ENCODE measurements at places on chromosomes 12 and 14. TPM values are rescaled to one million over a fixed set of nuclear protein-coding genes. Genes with fewer than 3 reads are reported as not detected.
A peak's percentile ranks its signal among the peaks of the same experiment; 100 is the strongest.

Gene ANKRD33
- total RNA-seq = not detected

DNA sequence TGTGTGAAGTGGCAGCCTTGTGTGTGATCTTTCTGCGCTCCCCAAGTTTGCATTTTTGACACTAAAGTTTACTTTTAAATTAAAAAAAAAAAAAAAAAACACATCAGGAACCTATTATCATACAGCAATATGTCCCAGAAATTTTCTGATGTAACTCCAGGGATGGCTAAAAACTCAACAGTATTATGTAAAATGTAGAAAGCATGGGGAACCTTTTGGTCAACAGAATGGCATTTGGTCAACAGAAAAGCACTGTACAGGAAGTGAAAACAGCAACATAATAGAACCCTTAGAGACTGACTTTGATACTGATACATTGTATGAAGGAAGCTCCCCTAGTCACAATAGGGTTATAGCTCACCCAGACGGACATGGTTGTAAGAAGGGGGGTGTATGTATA lies 224.3 kb downstream of the ITPR2 start:
- DNase-seq = no peak

DNA sequence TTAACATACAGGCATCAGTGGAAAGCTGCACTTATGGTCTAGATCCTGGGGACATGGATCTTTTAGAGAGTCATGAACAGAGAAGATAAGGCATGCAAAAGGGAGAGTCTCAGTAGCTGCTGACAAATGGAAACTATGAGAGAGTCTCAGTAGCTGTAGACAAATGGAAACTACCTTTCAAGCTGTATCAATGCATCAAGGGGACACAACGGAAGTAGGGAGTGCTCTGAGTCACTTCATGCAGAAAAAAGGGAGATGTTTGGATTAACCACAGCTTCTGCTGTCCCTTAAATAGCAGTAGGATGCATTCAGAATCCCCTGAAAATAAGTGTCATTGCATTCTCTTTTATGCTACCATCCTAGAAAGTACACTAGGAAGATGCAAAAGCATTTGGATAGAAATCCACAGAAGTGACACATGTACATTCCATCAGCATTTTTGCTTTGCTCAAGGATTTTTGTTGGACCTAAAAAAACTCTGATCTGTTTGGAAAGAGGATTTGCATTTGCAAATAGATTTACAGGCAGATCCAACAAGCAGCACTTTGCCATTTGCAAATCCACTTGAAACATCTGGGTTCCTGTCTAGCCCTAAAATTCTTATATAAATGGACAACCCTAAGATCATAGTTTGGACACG lies 227.5 kb upstream of the LMO3 start:
- DNase-seq = no peak

GRCh38 chr14:29814156-29815015 lies 113.3 kb downstream of the PRKD1 start:
- DNase-seq = no peak

- no peak for DNase-seq
These were observed 248.5 kb upstream of the PDE3A start for GRCh38 chr12:20119596-20120402.

DNA sequence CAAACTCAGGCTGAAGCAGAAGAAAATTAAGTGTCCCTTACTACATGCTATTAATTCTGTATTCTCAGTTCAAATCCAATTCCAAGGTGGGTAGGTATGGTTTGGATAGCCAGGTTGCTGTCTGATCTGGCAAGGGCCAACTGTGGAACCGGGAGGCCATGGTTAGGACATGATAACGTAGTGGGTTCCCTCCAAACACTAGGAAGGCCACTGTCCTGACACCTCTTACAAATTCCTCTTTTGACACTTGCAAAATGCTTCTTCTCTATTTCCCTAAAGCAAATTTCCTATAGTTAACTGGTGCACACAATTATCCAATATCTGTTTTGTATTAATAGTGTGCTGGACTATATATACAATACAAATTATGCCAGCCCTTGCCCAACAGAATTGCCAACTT lies 70.8 kb downstream of the RNF34 start:
- DNase-seq = no peak

Gene IFNG
- total RNA-seq = not detected

Gene KRT79
- 1.1 TPM for total RNA-seq

DNA sequence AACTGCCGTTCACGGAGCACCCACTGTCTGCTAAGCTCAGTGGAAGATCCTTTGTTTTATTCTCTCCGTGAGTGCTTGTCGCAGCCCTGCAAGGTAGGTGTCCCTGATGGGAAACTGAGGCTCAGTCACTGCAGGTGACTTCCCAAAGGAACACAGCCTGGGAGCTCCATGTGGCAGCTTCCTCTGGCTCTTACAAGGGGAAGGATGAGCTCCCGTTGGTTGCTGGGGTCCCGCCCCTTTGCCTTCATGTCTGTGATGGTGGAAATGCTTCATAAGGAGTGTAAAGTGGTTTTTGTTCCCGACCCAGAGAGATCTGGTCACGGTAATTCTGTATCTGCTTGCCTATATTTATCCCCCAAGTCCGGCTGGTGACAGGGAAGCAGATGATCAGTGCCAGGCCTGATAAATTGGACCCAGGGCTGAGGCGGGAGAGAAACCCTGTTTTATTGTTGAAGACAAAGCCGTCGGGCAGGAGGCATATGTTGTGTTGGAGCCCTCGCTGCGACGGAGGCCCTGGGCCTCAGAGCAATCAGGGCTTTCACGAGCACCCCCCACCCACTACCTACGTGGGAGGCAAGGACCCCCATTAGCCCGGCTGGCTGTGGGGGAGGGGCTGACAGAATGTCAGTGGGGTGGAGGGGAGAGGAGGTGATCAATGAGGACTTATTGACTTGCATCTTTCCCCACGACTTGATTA lies 91.9 kb downstream of the KIF26A start:
- no peak for DNase-seq

DNA sequence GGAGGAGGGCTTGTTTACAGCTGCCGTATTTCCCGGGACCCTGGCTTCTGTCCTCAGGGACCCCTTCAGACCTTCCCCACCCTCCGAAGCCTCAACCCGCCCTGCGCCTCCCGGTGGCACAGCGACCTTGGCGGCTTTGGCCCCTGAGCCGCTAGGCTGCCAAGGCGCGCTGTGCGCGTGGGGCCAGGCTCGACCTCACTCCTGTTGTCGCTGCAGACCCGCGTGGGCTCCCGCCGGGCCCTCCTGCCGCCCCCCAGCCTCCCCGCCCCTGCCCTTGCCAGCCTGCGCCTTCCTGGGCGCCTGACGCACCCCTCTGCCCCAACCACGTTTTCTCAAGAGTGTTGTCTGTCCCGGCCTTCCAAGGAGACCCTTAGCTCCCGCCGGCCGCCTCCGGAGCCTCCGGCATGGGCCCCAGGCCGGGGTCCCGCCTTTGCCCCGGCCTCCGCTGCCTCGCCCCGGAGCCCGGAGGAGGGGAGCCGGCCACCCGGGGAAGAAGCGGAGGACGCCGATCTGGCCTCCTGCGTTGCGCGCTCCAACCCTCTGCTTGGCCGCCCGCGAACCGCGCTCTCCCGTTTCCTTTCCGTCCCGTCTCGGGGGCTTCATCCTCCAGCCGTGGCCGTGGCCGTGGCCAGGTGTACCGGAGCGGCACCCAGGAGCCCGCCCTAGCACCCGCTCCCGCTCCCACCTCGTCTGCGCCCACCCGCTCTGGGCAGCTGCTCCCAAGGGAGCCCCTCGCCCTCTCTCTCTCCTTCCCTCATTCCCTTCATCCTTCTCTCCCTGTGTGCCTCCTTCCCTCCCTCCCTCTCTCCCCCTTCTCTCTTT lies 19.9 kb downstream of the PPP2R5C start:
- DNase-seq = peak; percentile 12

GRCh38 chr12:92304371-92305055 lies 158.9 kb upstream of the BTG1 start:
- no peak for DNase-seq

DNA sequence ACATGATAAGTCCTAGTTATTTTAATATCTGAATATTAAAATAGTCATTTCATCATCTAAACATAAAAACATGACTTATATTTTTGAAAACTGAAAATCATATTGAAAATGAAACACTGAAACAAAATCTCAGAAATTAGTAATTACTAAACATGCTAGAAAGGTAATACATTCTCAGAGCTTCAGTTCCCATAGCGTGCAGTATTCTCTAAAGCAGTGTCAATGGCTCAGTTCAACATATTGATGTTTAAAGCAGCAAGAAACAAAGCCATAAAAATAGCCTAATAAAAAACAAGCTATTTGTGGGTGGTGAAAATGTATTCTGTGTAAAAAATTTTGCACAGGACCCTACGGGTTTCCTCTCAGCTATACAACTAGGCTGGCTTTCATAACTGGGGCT lies 1337.4 kb downstream of the FSCB start:
- DNase-seq = no peak

GRCh38 chr12:103677341-103677740 lies 90.3 kb downstream of the STAB2 start:
- DNase-seq = no peak

DNA sequence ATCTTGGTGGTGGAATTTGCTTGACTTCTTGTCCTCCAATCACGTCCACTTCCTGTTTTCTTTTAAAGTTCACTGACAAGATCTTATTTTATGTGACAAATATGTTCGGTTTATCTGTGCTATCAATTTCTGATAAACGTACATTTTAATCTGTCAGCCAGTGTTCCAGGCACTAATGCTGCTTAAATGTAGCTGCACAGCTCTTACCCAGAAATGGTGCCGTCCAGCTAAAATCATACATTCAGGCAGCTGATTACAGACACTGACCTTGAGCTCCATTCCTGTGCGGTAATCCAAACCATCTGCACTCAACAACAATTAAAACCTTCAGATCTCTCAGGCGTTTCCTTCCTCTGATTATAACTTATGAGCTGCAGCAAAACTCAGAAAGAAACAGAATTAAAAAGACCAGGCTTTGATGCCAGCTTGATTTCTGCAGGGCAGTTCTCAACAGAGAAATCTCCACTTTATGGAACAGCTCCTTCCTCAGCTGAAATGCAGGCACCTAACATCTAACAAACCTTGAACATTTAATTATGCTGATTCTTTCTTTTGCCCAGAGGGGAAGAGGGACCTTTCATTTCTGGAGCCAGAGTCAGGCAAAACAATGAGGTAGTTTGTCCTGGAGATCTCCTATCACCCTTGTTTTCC lies 26.4 kb upstream of the RASSF3 start:
- no peak for DNase-seq

GRCh38 chr14:68577802-68578541 lies 214.9 kb downstream of the ZFP36L1 start:
- peak; percentile 88 for DNase-seq
